Left renal pelvis (tissue), 4 donors: ENCODE measurements at places on chromosomes 1 and 21.

DNA sequence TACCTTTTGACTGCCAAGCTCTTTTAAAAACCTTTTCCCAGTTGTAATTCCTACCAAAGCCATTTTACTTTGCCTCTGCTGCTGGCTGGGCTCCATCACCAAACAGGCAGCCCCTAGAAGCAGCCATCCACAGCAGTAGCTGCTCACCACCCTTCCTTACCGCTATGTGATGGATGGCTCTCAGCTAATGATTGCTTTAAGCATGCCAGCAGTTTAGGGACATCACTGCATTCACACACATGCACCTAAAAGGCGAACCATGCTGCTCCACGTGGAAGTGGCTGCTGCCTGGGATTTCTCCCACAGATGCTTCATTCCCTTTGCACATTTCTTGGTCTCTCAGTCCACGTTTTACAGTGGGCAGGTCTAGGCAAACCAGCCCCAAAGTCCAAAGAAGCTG lies 46.3 kb upstream of the PDE9A start:
- DNase-seq: no peak

- no peak for DNase-seq
Measured at GRCh38 chr1:153404768-153405167, 11.6 kb upstream of the S100A7A start.

- no peak for DNase-seq
Measured at GRCh38 chr1:58597076-58597475, 20.0 kb upstream of the TACSTD2 start.

DNA sequence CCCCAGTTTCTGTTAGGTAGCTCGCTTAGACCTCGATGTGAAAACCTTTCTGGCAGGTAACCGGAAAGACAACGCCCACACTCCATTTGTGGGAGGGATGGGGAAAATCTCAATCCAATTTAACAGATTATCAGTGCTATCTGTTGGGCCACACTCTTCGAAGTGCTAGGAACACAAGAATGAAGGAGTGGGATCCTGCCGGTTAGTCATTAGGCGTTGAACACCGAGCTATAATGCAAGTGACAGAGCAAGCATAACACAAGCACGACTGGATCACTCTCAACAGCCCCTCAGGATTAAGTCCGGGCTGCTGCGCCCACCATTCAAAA lies 531 bp downstream of the SNIP1 start:
- DNase-seq: no peak

DNA sequence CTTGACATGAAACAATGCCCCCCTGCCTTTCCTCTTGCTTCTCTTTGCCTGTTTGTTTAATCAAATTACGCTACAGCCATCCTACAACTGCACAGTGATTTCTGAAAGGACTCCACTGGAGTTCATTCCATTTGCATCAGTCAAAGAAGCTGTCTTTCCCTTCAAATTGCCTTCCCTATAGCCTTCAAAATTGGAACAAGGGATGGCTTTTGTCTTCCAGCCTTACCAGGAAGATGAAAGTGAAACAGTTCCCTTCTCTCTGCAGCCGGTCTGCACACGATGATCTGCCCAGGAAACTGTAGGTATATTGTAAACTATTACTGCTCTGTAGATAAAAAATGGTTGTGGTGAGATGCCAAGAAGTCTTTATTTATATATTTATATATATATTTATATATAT lies 65.6 kb upstream of the ETS2 start:
- no peak for DNase-seq

GRCh38 chr1:200290010-200290685 lies 119.7 kb downstream of the ZNF281 start:
- no peak for DNase-seq

GRCh38 chr21:29195981-29196669 lies 65.7 kb downstream of the MAP3K7CL start:
- DNase-seq: no peak

DNA sequence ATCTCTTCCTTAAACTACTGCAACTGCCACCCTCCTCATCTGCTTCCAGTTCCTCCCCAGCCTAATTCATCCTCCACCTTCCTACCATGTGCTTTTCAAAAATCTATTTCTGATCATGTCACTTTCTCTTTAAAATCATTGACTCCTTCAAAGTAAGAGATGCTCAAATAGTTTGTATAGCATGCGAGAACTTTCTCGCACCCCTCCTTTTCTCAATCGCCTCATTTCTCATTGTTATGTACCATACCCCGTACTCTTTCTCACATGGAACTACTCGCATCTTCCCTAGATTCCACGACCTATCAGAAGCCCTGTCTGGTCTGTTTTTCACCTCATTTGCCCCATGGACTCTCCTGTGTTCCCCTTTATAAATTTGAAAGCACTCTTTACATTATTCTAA lies 238.2 kb downstream of the NRIP1 start:
- DNase-seq: no peak

DNA sequence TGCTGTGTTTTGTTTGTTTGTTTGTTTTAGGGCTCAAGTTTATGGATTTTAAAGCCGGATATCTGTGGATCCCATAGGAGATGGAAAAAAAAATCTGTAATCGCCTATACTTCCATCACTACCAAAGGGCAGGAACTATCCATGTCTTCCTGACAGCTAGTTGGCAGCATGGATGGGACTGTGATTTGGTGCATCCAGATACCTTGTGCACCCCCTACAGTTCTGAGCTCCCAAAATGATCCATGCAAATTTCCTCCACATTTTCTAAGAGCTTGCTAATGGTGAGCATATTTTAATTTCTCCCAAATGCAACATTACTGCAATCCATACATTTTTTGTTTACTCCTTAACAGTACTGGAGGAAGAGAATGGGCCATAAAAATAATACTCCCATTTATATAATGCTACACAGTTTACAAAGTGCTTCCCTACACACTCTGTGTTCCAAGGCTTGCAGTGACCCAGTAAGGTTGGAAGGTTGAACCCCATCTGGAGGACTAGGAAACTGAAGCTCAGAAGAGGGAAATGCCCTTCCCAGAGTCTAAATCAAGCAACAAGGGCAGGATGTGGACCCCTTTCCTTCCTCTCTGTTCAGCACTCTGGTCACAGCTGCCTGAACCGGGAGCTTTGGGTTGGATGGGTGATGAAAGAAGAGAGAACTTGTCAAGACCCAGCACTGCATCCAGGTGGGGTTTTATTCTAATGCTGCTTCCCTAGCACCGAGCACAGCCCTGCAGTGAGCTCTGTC lies 48.0 kb downstream of the CAPN8 start:
- DNase-seq: no peak
